ENCODE measurements at places on chromosomes 12 and 14. TPM values are rescaled to one million over a fixed set of nuclear protein-coding genes. Genes with fewer than 3 reads are reported as not detected.

GPD1 gene
- total RNA-seq: 1.2 TPM

MFAP5 gene
- total RNA-seq: 0.86 TPM

KLRC2 gene
- not detected for total RNA-seq

CEBPE gene
- not detected for total RNA-seq

KRT83 gene
- total RNA-seq: not detected

POLE2 gene
- total RNA-seq: 34.0 TPM

CCDC175 gene
- total RNA-seq: 0.19 TPM

PLD4 gene
- 0.04 TPM for total RNA-seq

TAS2R42 gene
- not detected for total RNA-seq

CAPZA3 gene
- total RNA-seq: not detected

ARMH4 gene
- total RNA-seq: 24.8 TPM

LRRC43 gene
- total RNA-seq: 0.35 TPM

PARP11 gene
- total RNA-seq: 13.3 TPM

- DNase-seq: peak; percentile 61
Observed at GRCh38 chr12:54164387-54165145, 24.2 kb downstream of the SMUG1 start.

DNA sequence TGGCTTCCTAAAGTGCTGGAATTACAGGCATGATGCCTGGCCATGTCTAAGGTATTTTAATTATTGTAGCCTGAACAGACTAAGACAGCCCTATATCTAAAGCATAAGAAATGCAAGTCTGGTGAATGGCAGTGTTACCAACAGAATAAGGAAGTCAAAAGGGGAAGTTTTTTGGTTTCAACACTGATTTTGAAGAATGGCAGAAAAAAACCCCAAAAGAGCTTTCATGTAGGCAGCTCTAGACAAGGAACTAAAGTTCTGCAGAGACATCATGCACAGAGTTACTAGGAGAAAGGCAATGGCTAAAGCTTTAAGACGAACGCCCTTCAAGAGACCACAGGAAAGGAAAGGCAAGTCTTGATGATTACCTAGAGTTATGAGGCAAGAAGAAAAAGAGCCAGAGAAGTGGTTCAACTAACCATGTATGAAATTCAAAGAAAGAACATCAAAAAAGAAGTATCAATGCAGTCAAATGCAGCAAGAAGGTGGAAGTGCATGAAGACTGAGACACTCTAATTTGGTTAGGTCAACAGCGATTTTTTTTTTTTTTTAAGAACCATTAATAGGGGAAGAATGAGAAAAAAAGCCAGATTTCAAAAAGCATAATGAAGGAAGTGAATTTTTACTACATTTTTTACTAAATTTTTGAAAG lies 50.8 kb downstream of the RPS6KA5 start:
- no peak for DNase-seq

- no peak for DNase-seq
Observed at GRCh38 chr12:114894076-114894475, 210.1 kb upstream of the TBX3 start.

DNA sequence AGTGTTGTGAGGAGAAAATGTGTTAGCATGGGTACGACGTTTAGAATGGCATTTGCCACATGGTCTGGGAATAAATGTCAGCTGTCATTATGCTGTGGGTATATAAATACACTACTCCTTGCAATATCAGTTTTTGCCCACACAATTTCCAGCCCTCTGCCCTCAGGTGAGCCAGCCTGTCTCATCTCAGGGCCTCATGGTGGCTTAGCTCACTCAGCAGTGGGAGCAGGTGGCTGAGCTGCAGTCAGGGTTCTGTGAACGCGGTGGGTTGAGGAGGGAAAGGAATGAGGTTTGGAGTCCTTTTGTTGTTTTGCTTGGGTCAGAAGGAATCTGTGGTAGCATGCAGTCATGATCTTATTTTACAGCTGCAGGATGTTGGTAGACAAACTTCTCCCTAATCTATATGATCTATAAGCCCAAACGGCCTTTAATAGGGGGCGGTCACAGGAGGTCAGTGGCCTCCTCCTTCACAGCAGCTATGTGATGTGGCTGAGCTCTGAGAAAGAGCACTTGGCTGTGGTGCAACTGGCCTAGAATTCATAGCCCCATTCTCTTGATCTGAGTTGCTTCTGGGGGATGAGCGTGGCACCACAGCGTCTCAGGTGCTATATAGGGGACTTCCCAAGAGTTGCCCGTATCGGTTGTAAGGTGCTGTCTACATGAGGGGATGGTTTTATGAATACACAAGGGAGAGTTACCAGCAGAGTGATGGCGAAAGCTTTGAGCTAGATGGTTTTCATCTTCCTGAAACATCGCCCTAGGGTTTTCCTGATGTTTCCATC lies 27.8 kb upstream of the KCNA5 start:
- DNase-seq: no peak

DNA sequence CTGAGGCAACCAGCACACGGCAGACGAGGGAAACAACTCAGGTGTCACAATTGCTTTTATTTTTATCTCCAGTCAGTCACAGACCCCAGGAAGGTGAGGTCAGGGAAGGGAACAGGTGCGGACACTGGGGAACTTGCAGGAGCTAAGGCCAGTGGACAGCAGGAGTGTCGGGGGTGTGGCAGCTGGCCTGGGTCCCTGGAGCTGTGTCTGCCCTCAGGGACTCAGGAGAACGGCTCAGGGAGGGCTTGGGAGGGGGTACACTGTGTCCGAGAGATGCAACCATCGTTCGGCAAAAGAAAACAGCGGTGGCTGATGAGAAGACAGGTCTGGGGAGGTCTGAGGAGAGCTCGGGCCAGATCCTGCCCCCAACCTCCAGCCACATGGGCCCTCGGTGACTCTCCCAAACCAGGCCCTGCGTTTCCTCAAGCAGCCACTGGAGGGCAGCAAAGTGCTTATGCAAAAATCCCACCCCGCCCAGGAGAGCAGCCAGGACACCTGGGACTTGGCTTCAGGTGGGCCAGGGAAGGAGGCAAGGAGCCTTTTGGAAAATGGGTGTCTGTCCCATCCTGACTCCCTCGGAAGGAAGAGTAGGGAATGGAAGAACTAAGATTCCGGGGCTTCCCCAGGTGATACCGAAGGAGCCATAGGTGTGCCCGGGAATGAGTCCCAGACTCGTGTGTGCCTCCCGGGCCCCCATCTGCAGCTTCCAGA lies 24.1 kb upstream of the BCDIN3D start:
- peak; percentile 96 for DNase-seq

DNA sequence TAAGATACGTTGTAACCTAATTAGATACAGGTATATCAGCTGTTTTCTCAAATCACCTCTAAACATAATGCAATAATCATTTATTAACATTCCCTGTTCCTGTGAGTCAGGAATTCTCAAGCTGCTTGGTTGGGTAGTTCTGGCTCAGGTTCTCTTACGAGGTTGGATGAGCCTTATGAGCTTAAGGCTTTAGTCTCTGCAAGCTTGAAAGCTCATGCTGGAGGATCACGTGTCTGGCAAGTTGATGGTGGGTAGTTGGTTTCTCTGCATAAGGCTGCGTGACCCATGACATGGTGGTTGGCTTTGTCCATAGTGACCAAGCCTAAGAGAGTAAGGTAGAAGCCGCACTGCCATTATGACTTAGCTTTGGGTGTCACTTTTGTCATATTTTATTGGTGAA lies 62.0 kb downstream of the PLEKHA5 start:
- no peak for DNase-seq

- no peak for DNase-seq
Observed at GRCh38 chr12:52502877-52503276, 9.8 kb upstream of the KRT6A start.

DNA sequence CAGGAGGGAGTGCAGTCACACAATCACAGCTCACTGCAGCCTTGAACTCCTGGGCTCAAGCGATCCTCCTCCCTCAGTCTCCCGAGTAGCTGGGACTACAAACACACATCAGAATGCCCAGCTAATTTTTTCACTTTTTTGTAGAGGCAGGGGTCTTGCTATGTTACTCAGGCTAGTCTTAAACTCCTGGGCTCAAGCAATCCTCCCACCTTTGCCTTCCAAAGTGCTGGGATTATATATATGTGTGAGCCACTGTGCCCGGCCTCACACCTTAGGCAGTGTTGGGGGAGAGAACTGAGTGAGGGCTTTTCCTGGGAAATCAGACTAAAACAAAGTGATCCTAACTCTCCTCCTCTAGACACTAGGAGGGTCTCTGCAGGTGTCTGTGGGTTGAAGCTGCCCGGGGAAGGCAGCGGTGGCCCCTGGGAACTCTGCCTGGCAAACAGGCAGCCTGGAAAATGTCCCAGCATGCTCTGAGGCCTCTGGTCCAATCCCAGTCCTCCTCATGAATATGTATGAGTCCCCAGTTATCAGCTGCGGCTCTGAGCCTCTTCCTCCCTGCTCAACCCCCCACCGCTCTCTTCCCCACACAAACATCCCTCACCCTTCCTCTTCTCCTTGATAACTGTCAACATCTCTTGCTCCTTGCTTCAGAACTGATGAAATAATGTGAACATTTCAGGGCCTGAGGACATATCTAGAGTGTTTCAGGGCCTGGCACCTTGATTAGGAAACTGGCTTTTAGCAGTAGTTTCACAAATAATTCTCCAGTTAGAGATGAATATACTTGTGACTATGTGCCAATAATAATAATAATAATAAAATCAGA lies 7.9 kb upstream of the NAA25 start:
- peak; percentile 76 for DNase-seq

DNA sequence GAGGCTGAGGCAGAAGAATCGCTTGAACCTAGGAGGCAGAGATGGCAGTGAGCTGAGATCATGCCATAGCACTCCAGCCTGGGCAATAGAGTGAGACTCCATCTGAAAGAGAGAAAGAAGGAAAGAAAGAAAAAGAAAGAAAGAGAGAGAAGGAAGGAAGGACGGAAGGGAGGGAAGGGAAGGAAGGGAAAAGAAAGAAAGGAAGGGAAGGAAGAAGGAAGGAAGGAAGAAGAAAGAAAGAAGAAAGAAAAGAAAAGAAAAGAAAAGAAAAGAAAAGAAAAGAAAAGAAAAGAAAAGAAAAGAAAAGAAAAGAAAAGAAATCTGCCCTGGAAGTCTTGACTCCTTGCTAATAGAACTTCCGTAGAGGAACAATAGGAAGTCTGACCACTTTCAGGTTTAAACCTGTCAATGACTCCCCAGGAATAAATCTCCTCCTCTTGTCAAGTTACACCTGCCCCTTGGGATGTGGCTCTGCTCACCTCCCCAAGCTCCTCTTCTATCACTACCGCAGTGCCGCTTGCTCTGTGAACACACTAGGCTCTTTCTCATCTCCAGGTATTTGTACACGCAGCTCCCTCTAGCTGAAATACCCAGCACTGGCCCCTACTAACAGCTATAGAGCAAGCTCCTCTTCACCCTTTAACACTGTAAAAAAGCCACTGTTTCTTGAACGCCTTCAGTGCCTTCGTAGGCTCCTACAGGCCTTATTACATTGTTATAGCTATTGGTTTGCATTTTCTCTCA lies 773.1 kb upstream of the TBX3 start:
- no peak for DNase-seq

DNA sequence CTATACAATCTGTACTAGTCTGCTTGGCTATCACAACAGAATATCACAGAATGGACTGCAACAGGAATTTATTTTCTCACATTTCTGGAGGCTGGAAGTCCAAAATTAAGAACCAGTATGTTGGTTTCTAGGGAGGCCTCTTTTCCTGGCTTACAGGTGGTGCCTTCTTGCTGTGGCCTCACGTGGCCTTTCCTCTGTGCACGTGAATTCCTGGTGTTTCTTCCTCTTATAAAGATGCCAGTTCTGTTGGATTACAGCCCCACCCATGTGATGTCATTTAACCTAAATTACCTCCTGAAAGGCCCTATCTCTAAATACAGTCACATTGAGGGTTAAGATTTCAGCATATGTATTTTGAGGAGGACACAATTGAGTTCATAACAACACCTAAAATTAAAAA lies 32.1 kb upstream of the C2CD5 start:
- no peak for DNase-seq

- no peak for DNase-seq
Observed at GRCh38 chr12:5910790-5911548, 34.1 kb downstream of the ANO2 start.

GRCh38 chr12:94618995-94619695 lies 31.2 kb downstream of the TMCC3 start:
- no peak for DNase-seq

- no peak for DNase-seq
Observed at GRCh38 chr12:59372956-59373355, 222.9 kb upstream of the SLC16A7 start.

DNA sequence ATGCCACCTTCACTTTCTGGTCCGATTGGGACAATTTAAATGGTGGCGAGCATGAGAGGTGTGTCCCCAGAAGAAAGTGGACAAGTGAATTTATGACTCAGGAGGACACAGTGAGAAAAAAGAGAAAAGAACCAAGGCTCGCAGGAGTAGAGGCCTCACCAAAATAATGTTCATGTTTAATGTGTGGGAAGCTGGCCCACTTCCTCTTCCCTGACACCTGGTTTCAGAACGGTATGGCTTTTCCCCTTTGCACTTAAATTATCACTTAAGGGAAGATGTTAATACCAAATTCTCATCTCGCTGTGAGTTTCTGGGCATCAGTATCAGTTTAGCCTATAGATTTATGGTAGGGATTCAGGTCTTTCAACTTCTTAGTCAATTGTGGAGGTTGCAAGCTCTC lies 226.4 kb downstream of the GLT1D1 start:
- no peak for DNase-seq

- DNase-seq: peak; percentile 32
Observed at GRCh38 chr12:3973269-3973884, 100.2 kb upstream of the PARP11 start.

DNA sequence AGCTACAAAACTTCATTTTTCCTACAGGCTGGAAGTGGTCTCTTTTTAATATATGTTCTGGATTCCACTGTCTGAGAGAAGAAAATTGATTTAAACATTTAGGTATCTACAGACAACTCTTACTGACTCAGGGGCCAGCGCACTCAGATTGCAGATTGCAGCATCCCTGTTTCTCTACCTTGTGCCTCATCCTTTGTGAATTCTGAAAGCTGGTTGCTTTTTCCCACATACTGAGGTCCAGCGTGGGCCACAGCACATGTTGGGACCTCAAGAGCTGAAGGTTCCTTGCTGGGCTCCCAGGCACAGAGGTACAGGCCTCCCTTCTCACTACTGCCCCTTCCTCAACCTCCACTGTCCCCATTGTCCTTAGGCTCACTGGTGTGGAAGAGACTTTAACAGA lies 101.7 kb upstream of the CCDC175 start:
- DNase-seq: no peak

DNA sequence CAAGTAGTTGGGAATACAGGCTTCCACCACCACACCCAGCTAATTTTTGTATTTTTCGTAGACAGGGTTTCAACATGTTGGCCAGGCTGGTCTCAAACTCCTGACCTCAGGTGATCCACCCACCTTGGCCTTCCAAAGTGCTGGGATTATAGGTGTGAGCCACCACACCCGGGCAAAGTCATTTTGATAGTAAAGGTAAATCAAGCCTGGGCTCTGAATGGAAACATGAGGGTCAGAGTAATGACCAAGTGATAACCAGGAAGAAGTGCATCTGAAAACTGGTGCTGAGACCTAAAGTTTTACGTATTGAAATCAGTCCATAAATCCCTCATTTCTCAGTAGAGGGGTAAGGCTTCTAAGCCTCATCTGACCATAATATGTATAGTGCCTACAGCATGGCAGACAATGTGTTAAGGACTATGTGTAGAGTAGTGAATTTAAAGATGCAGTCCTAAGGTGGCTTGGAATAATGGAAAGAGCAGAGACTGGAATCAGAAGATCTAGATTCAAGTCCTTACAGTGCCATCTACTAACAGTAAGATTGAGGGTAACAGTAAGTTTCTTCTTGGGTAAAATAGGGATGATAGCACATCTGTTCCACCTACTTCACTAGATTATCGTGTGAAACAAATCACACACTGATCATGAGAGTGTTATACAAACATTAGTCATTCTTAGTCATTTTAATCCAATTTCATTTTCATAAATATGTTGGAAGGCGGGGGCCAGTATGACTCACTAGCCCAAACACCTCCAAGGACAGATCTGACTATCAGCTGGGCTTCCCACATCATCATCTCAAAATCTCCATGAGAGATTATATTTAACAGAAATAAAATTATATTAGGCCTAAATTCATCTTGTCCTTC lies 11.2 kb downstream of the MAP4K5 start:
- DNase-seq: no peak
